GM03348 (cell line): ENCODE measurements at places on chromosomes 11 and 22.

- DNase-seq, result no peak
These were observed 8.2 kb downstream of the MTFP1 start for GRCh38 chr22:30433773-30434172.

DNA sequence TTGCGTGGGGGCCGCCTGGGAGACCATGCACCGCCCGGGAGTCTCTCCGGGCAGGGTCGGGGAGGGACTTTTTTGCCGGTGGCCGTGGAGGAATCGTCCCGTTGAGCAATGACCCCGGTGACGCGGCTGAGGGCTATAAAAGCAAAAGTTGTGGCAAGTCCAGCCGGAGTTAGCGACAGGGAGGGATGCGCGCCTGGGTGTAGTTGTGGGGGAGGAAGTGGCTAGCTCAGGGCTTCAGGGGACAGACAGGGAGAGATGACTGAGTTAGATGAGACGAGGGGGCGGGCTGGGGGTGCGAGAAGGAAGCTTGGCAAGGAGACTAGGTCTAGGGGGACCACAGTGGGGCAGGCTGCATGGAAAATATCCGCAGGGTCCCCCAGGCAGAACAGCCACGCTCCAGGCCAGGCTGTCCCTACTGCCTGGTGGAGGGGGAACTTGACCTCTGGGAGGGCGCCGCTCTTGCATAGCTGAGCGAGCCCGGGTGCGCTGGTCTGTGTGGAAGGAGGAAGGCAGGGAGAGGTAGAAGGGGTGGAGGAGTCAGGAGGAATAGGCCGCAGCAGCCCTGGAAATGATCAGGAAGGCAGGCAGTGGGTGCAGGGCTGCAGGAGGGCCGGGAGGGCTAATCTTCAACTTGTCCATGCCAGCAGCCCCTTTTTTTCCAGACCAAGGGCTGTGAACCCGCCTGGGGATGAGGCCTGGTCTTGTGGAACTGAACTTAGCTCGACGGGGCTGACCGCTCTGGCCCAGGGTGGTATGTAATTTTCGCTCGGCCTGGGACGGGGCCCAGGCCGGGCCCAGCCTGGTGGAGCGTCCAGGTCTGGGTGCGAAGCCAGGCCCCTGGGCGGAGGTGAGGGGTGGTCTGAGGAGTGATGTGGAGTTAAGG, at the start of gene NEAT1:
Gene NEAT1, plus strand, starts transcription at position 166 of the 883 bp plus-strand sequence.
- peak; percentile 84 for DNase-seq

DNA sequence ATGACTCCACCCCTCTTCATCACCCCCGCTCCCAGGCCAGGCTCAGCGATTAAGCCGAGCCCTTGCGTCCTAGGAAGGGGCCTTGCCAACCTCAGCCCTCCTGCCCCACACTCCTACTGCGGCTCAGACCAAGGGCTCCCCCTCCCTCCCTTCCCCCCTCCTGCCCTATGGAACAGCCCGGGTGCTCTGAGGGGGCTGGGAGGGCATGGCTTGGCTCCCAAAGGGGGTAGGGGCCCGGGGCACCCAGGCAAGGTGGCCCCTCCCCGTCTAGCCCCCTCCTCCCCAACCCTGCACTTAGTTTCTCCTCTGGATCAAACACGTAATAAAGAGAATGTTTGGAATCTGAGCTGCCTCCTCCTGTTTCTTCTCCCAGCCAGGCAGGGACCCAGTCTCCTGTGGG, 6.3 kb downstream of the RCOR2 start:
- DNase-seq, result no peak

GRCh38 chr11:59429924-59430516, 3.8 kb upstream of the OR5A2 start:
- peak; percentile 59 for DNase-seq

DNA sequence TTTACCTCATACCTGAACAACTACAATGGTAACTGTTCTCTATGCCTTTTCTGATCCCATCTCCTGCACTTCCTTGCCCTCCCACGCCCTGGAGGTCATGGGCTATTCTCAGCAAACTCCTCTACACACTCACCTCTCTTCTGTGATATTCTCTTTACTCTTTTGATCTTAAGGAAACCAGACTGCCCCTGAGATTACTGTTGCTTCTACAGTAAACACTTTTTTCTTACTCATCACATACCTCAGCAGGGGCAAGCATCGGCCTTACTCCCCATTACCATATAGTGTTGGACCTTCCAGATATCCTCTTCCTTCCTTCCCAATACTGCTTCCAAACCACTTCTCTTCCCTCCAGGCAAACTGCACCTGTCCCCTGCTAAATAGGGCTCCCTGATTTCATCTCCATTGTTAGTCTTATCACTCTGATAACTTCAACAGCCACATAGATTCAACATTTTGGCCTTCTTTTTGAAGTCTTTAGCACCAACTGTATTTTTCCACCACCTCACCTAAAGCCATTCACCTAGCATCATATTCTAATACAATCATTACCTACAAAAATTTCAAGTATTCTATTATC, 141.2 kb downstream of the RBFOX2 start:
- DNase-seq, result no peak

DNA sequence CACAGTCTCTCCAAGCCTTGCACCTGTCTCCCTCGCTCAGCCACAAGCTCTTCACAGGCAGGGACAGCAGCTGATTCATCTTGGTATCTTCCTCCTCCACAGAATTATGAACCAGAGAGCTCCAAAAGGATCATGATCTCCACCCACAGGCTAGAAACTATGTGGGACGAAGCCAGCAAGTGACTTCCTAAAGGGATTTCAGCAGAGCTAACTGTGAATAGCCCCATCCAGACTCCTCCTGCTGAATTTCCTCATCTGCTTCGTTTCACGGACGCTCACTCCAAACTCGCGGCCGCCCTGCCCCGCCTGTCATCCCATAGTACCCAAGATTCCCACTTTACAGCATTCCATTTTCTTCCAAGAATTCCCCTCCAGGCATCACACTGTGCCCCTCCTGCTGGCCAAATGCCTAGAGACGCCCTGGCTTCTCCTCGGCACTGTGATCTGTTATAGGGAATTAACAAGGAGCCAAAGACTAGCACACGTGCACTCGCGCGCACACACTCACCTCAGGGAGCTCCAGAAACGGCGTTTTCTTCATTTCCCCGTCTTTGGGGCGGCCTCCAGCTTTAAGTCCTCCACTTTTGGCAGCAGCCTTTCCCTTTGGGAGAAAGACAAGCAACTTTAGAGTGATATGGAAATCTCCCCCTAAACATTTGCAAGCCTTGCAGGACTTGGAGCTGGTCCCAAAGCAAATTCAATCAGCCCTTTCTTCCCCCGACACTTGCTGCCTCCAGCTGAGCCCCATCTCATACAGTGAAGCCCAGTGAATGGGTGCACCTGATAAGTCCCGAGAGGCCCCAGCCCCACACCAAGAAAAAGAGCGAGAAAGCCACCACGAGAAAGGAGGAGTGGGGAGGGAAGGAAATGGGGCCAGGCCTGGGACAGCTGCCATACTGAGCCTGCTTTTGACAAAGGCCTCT, 35.5 kb downstream of the SPATA19 start:
- DNase-seq, result no peak

- DNase-seq, result no peak
These were observed 81.5 kb downstream of the STK33 start for GRCh38 chr11:8512547-8512946.

DNA sequence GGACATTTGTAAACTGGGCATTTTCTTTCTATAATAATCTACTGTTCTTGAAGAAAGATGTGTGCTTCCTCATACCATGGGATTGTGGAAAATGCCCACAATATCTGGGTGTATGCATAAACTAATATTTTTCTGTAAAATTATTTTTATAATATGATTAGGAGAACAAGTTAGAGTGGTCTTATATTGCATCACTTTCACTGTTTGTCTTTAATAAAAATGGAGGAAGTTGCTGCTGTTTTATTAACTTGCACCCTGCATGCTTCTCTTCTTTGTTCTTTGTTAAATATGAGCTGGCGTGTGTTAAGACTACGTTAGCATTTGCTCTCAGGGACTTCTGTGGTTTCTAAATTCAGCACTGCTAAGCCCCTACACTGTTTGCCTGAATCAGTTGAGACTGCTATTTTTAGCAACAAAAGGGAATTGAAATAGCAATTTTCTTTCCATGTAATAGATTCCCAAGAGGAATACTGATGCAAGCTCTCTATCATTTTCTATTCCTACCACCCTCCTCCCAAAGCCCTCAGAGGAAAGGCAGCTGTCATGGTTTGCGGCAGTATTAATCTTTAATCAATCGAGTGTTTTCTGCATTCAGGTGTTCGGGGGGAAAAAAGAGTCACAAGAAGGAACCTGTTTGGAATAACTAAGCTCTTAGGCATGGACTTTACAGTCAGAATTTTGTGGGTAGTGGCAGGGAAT, 56.1 kb downstream of the HSD17B12 start:
- DNase-seq, result peak; percentile 48

DNA sequence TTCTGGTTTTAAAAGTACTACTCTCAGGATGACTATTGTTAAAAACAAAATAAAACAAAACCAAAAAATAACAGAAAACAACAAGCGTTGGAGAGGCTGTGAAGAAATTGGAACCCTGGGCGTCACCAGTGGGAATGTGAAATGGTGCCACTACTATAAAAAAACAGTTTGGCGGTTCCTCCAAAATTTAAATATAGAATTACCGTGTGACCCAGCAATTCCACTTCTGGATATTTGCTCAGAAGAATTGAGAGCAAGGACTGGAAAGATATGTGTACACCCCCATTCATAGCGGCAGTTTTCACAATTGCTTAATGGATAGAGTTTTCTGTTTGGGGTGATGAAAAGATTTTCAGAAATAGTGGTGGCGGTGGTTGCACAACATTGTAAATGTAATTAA, 8.6 kb downstream of the APOA4 start:
- DNase-seq, result no peak

DNA sequence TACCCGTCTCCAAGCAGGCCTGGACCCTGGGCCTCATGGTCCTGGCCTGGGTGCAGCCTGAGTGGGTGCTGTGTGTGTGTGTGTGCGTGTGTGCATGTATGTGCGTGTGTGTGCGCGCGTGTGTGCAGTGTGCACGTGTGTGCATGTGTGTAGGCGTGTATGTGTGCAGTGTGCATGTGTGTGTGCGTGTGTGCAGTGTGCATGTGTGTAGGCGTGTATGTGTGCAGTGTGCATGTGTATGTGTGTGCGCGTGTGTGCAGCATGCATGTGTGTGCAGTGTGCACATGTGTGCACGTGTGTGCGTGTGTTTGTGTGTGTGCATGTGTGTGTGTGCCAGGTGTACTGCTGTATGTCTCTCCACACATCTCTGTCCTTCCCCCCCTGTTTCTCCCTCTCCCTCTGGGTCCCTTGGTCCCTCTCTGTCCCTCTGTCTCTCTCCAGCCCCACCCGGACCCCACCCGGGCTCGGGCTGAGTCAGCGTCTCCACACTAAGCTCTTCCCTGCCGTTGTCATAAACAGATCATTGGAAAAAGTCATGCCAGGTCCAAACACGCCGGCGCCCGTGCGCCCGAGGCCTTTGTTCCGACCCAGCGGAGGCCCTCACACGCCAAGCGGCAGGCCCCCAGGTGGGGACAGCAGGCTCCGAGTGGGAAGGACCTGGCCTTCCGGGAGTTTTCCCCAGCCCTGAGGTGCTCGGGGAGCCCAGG, 34.0 kb downstream of the WNT7B start:
- DNase-seq, result no peak

DNA sequence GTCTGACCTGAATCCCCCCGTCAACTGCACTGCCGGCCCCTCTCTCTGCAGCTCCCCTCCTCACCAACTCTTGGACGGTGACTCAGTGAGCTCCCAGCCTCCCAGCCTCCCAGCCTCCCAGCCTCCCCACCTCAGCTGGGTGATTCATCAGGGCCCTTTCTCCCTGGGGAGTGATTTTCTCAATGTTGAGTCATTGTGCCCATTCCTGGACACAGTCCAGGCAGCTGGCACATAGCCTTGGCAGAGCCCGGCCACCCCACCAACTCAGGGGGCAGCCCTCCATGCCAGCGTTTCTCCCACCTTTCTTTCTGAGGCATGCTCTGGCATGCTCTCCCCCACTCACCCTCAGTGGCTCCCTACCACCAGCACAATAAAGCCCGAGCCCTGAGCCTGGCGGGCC, 30.7 kb downstream of the PDE2A start:
- DNase-seq, result peak; percentile 46

DNA sequence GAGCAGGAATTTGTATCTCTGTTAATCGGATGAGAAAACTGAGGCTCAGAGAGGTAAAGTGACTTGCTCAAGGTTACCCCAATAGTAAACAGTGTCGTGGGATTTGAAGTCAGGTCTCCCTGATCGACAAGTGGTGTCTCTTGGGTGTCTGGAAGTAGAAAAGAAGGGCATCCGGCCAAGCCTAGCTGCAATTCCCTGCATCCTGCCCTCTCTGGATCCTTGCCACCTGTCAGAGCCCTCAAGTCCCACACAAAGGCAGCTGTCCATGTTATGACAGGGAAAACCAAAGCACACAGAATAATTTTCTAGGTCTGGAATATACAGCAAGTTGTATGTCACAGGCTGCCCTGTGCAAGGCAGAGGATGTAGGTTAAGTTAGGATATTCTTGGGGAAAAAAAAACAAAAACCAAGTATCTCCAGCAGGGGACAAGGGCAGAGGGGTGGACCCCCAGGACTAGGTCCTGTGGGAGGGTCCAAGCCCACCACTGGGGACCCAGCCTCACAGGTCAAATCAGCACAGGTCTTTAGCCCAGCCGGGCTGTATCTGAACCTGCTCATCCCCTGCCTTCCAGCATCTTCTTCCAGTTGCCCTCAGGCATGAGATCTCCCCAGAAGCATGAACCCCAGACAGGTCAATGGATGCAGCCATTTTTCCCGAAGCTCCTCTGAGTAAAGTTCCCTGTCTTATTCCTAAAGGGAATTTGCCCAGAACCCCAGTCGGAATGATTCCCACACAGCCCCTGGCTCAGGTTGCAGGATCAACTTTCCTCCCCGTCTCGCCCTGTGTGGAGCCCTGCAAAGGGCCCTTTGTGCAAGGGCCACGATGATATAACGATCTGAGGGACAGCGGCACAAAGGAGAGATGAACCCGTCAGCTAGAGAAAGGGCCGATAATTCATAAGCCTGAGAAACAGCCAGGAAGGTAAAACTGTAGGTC, 15.0 kb downstream of the USH1C start:
- no peak for DNase-seq

DNA sequence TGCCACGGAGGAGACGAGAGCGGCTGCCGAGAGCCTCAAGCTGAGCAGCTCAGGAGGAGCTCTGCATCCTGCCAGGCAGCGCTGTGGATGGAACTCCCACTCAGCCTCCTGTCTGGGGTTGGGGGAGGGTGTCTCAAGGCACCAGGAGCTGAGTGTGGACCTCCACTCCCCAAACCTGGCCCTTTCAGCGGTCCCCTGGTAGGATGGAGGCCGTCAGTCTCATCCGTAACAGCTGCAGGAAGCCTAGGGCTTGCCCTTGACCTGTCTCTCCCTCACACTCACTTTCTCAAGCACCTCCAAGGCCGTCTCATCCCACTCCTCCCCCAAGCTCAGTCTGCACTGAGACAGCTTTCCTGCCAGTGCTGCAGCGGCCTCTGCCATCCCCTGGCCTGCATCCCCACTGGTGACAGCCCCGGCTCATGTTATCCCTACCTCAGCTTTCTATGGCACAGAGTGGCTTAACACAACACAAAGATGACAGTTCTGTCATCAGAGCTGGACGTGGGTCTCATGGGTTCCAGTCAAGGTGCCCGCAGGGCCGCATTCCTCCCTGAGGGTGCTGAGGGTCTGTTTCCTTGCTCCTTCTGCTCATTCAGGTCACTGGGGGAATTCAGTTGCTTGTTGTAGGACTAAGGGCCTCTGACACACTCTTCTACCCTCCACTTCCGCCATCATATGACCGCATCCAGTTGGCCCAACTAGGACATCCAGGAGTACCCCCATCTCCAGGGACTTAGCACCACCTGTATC, 341.9 kb upstream of the B3GAT1 start:
- no peak for DNase-seq

- DNase-seq, result no peak
These were observed 36.0 kb downstream of the SYN3 start for GRCh38 chr22:33022231-33022630.
